Lung (tissue), 17 donors: ENCODE measurements at places on chromosomes 6 and 20. TPM values are rescaled to one million over a fixed set of nuclear protein-coding genes. Genes with fewer than 3 reads are reported as not detected.

DNA sequence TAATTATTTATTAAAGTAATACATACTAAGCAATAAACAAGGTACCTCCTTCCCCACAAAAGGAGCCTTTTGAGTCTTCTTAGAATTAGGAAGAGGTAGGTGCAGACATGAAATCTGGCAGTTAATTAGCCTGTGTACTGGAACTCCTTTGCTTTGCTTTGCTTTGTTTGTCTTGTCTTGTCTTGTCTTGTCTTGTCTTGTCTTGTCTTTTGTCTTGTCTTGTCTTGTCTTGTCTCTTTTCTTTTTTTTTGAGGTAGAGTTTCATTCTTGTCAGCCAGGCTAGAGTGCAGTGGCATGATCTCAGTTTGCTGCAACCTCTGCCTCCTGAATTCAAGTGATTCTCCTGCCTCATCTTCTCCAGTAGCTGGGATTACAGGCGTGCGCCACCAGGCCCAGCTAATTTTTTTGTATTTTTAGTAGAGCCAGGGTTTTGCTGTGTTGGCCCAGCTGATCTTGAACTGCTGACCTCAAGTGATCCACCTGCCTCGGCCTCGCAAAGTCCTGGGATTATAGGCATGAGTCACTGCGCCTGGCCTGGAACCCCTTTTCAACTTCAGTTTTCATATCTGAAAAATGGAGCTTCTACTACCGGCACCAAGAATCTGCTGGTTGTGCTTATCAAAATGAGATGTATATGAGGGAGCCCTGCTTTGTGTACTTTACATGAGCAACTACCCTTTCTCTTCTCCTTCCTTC is 301.2 kb downstream of the CDKAL1 start:
- DNase-seq, result no peak

DNA sequence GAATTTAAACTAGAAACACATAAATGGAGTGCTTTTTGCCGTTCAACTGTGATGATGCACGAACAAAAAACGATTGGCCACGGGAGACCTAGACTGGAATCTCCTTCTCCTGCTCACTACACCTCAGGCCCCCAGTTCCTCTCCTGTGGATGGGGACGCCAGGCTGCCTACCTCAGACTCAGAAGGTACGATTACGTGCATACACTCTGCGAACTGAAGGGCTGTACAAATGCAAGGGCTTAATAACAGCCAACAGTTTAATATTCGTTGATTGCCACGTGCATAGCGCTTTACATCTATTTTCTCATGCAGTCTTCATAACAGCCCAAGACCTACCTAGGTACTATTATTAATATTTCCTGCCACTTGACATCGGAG is 495 bp upstream of the ARMC2 start:
- peak; percentile 37 for DNase-seq

DNA sequence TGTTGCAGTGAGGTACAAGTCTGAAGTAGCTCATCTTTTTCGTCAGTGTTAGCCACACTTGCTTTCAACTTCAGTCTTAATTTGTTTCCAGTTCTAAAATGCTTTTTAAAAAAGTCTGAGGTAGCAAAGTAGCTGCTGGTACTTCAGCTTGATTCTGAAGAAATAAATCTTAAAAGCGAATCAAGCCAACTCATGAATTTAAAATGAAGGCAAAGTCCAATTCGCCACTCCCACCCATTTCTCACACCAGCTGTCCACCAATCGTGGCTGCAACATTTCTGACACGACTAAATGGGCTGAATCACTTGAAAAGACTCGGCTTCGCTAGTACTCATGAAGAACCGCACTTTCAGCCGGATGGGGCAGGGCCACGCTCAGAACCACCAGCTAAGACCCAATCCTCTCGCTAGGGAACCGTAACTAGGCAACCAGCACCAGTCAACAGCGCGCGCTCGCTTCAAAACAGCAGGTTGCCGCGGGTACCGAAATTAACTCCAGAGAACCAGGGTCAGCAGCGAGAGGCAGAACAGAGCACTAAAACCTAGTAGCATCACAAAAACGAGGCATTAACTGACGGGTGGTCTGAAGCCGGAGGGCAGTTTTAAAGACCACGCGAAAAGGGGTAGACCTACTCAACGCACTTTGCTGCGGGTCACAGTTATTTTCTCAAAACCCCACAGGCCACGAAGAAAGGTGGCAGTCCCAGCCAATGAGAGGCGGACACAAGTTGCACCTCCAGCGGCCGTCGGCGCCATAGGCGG is 900 bp downstream of the BCLAF1 start:
- DNase-seq, result peak; percentile 76

GRCh38 chr6:6331946-6332601 is 11.6 kb upstream of the F13A1 start:
- DNase-seq, result no peak

- no peak for DNase-seq
These were observed 406.2 kb upstream of the JAG1 start for GRCh38 chr20:11080010-11080409.

DNA sequence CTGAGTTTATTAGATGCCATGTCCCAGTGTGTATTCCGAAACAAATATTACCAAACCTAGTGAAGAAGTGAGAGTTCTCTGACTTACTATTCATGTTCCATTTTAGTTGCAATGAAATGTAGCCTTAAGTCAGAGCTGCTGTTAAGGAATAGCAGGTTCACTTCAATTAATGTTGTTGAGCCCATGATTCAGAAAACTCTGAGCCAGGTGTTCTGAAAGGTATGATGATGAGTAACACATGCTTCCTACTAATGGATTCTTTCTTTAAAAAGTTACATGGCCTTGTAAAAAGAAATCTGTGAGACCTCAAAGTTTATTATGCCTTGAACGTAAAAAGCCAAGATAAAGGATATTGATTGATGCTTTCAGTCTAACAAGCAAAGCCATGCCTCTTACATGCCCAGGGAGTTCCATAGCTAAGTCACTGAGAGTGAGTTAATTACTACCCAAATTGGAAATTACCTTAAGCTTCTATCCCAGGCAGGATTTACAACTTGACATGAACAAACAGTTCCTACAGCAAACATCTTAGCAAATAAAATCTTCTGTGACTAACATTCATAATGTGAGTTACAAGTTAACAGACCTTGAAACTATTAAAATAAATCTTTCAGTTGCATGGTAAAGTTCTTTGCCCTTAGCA is 122.9 kb downstream of the AKAP7 start:
- no peak for DNase-seq

Gene HMGCLL1
- polyA plus RNA-seq, result 0.26 TPM

DNA sequence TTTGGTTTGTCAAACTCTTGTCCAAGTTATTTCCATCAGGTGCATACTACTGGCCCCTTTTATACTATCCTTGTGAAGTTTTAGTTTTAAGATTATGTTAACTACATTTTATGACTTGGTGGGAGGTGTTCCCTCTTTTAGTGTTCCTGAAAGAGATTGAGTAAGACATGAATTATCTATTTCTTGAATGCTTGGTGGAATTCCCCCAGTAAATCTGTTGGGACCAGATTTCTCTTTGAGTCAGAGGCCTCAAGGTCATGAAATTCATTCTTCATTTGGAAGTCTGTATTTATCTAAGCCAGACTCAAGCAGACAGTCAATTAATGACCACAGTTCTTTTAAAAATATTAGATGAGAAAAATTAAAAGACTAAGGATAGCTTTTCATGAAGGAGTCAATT is 81.3 kb downstream of the MOXD1 start:
- no peak for DNase-seq

DNA sequence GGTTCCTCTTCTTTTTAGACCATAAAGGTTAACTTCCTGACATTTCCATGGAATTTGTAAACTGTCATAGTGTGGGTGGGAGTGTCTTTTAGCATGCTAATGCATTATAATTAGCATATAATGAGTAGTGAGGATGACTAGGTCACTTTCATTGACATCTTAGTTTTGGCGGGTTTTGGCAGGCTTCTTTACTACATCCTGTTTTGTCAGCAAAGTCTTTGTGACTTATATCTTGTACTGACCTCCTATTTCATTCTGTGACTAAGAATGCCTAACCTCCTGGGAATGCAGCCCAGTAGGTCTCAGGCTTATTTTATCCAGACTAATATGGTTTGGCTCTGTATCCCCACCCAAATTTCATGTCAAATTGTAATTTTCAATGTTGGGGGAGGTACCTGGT is 149.6 kb upstream of the SYNCRIP start:
- peak; percentile 9 for DNase-seq

DNA sequence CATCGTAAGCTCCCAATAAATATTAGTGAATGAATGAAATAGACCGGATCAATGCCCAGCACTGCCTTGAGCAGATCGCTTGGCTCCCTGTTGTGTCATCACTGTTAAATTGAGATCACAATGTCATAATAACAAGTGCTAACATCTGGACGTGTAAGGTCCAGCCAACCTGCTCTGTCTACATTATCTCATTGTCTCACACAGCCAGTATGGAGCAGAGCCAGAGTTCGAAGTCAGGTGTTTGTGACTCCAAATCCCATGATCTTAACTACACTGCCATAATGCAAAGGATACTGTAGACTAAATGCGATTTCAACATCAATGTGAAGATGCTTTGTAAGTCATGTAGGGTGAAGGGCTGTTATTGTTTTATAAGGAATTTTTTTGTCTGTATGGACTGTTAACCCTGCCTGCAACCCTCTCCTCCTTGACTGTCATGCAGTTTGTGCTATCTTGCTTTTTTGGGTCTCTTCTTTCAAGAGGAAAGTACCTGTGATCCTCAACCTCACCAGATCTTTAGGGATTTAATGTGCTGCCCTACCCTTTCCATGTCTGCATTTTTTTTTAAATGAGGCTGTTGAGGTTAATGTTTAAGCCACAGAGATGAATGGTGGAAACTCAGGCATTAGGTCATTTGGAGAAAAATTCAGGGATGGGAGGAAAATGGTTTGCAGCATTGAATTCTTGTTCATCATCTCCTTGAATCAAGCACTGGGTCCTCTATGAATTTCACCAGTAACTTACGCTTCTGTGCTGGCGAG is 49.0 kb upstream of the OCSTAMP start:
- DNase-seq, result peak; percentile 20

- DNase-seq, result no peak
These were observed 152.1 kb upstream of the SMLR1 start for GRCh38 chr6:130675072-130675471.

DNA sequence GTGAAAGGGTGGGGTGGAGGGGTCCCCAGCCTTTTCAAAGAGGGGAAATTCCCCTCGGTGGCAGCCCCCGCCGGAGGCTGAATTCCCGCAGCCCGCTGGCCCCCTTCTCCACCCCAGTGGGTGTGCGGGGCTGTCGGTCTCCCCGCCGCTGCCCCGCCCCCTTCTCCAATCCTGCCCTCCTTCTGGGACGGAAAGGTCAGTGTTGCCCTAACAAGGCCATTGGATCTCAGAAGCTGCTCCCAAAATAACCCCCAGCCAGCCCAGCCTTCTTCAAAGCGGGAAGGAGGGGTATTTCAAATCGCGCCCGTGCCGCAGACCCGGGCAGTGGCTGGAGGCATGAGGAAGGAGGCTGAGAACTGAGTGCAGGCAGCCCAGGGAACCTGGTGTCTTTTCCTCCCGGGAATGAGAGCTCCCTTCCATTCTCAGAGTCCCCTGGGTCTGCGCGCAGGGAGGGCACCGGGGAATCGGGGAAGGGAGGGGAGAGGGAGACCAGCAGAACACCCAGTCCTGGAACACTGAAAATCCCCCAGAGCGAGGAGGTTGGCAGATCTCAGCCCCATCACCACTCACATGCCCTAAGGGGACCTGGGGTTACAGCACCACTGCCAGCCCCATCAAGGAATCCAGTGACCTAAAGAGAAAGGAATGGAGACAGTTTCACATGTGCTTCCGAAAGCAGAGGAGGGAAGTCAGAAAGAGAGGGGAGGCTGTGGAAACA is at the start of gene JPH2:
TSS of gene JPH2 (minus strand) at position 135 of the 718 bp plus-strand sequence. CDS start 483 bp downstream, outside the sequence.
- peak; percentile 27 for DNase-seq

- no peak for DNase-seq
These were observed 23.5 kb upstream of the NOL4L start for GRCh38 chr20:32608664-32609015.

GRCh38 chr6:119067091-119067490 is 11.4 kb downstream of the FAM184A start:
- no peak for DNase-seq

GRCh38 chr6:41358503-41358902 is 23.1 kb downstream of the NCR2 start:
- no peak for DNase-seq

GRCh38 chr6:4446982-4447381 is 311.6 kb upstream of the ECI2 start:
- no peak for DNase-seq

DNA sequence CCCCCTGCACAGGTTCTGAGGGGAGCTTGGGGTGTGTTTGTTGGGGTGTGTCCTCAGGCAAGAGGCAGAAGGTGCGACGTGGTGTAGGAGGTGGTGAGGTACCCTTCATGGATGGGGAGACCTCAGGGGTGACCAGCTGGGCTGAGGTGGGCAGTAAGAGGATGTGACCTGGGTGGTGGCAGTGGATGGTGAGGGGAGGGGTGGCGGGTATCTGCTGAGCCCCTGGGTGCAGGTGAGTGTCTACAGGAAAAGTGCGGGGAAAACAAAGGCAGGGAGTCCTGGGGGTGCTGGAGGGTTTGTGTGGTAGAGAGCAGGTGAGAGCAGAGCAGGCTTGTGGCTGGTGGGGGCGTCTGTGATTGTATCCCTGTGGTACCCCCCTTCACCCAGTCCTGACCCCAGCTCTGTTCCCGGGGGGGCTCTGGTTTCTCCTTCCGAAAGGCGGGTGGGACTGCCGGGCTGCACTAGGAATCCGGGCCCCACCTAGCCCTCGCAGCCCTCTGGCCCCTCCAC is 631 bp downstream of the RAET1L start:
- no peak for DNase-seq

DNA sequence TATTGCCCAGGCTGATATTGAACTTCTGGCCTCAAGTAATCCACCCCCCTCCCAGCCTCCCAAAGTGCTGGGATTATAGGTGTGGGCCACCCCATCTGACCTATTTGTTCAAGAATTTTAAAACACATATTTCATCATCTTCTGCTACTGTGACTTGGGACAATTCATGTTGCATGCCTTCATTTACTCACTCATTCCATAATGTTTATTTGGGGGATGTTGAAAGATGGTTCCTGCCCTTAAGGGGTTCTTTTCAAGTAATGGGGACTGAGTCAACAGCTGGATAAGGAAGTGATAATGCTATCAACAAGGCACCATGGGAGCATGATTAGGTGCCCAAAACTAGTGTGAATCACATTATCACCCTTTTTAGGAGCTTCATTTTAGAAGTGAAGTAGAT is 62.0 kb downstream of the CRYBG1 start:
- DNase-seq, result no peak

DNA sequence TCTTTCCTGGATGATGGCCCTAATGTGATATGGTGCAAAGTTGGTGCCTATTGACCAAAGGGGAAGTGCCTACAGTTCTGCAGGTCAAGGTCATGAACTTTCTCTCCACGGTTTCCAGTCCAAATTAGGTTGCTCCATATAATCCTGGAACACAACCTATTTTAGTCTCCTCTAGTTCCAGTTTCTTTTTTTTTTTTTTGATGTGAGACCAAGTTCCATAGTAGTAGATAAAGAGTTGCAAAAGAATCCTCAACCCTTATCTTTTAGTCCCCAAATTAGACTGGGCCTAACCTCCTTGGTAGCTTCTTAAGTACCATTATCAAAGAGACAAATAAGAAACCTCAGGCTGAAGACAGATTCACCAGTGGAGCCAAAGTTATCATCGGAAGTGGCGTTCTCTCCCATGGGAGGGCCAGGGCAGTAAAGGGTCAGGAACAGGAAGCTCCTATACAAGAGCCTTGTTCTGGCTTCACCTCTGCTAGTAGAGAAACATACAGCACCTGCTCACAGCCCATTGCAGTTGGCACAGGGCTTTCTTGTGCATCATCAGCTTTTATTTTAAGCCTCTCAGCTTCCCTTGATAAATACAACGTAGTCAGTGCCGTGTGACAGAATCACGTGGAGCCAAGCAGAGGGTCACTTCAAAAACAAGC is 132.2 kb upstream of the RREB1 start:
- DNase-seq, result no peak
